ENCODE measurements at places on chromosomes 1 and 21.

DNA sequence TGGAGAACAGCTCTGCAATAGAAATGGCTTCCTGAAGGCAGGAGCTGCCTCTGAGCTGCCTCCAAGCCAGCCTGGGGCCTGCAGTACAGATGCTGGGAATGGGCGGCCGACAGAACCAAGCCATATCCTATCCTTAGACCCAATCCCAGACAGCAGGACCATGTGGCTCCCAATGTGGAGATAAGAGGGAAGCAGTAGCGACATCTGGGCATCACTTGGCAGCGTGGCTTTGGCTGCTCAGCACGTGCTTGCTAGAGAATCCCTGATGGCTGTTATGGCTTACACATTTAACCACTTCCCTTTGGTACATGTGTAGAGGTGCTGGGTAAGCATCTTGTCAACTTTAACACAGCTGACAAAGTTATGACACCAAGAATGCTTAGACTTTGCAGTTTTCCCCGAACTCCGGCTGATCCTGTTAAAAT, 87.7 kb downstream of the MAN1C1 start:
- peak; percentile 33 for DNase-seq

DNA sequence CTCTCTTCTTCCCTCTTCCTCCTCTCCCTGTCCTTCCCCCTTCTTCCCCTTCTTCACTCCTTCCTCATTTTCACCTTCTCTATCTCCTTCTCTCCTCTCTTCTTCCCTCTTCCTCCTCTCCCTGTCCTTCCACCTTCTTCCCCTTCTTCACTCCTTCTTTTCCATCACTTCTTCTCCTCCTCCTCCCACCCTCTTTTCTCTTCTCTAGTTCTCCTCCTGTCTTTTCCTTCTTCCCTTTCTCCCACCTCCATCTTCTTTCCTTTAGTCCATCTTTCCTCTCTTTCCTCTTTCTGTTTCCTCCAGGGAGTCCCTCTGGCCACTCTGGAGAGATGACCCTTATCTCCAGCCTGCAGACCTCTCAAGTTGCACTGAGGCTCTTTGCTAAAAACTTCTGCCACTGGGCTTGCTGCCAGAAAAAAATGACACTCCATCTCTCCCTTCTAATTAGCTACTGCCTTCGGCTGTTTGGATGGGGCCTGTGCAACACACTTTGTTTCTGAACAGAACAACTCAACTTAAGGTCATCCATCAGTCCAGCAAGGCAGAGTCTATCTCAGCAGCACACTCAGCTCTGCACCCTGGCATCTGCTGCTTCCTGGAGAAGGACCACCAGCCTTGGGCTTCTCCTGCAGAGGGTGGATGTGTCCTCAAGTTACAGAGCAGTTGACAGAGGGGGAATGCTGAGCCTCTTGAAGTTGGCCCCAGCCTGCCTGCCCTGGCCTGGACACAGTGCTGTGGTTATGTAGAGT, 538.8 kb downstream of the MATN1 start:
- no peak for DNase-seq

- no peak for DNase-seq
Observed at GRCh38 chr1:212607913-212608391, 609 bp upstream of the ATF3 start.

DNA sequence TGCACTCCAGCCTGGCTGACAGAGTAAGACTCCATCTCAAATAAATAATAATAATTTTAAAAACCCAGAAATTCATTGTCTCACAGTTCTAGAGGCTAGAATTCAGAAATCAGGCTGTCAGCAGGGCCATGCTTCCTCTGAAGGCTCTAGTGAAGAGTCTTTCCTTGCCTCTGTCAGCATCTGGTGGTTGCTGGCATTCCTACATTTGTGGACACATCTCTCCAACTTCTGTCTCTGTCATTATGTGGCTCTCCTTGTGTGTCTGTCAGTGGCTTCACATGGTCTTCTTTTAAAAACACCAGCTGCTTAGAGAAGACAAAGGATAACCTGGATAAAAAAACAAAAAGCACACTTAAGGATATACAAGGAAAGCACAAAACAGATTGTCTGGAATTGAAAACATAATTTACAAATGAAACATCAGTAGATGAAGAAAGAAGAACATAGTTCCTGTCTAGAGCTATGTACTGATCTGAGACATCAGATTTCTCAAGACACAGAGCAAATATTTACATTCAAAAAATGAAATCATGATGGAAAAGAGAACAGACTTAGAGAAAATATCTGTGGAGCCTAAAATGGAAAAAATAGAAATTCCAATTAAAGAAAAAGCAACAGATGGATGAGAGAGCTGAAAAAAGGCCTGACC, 32.7 kb upstream of the ASB17 start:
- DNase-seq = no peak

DNA sequence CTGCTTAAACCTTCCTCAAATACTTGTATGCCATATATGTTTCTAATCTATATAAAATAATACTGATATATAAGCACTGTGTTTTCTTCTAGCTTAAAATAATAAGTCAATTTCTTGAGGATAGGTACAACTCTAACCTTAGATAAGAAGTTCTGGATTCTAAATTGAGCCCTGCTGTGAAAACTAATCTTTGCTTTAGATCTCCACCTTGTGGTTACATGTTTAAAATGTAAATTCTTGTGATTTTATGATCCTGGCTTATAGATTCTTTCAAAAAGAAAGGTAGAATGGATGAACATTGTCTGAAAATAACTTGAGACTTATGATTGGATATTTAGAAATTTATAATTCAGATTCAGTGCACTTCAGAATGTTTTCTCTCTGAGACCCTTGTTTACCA, 38.9 kb upstream of the HMCN1 start:
- no peak for DNase-seq

GRCh38 chr1:229119876-229120275, 151.0 kb upstream of the RAB4A start:
- no peak for DNase-seq

DNA sequence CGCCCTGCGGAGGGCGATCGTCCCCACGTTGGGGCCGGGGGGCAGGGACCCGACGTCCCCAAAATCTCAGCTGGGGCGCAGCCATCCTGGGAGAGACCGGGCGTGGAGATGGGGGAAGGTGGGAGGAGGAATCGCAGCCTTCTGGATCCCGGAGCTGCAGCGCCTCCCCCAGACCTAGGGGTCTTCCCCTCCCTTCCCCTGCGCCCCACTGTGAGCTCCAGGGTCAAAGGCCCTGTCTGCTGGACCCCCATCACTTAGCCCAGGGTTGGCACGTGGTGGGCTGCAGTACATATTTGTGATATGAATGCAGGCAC, 90.2 kb upstream of the VAMP3 start:
- no peak for DNase-seq

DNA sequence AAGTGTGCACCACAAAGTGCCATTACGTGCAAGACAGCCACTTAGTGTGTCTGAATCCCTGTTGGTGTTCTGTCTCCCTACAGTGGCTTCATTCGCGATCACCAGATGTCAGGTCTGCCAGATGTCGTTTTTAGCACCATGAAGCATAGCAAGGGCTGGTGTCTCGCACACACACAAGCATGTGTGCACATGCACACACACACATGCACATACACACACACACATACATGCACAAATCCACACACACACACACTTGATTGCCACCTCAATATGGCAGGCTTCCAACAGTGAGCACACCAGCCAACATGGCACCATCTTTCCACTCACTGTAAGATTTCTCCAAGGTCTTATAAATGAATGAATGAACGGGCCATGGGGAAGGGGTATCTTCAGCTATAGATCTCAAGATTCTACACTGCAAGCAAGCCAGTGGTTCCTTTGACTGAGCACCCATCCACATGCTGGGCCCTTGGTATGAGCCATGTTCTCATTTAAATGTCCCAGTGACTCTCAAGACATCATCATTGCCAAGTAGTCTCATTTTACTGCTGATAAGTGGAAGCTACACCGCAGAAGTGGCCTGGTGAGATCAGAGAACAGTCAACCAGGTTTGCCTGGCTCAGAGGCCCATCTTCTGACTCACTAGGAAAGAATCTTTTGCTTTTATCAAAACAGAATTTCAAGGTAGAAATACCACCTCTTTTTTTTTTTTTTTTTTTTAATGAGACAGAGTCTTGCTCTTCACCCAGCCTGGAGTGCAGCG, 84.9 kb downstream of the SIM2 start:
- DNase-seq = no peak

Measured in activated CD4-positive, alpha-beta T cell treated with anti-CD3 and anti-CD28 coated beads, Interleukin-2, Interleukin-6, amounts not matched to agents 100 ng/mL and 50 ng/mL, durations not matched to agents 16 hours and 8 hours (primary cell).